ENCODE measurements at places on chromosomes 2 and 18. TPM values are rescaled to one million over a fixed set of nuclear protein-coding genes. Genes with fewer than 3 reads are reported as not detected.

DNA sequence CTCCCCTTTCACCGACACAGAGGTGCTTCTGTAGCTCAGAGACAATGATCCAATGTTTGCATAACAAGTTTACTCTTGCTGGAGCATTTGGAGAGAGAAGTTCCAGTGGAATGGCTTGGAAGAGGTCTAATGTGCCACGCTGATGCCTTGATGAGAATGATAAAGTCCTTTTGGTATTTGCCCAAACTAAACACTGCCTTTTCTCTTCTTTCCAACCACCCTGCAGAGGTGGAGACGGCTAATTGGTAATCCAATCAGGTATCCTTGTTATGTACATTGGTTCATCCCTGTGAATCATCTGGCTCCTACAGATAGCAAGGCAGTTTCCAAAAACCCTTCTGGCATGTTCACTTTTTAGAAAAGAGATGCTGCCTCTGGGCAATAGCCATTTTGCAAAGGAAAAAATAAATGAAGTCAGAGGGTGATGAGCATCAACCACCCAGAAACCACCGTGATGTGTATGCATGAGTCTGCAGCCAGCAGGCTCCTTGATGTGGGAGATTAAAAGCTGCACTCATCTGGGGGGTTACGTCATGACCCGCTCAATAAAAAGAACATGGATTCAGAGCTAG, 40.6 kb downstream of the KIAA2012 start:
- DNase-seq: no peak

- no peak for DNase-seq
These were observed 178.1 kb downstream of the CCDC85A start for GRCh38 chr2:56361844-56362243.

GRCh38 chr2:143558665-143559064, 429.4 kb downstream of the ARHGAP15 start:
- DNase-seq: no peak

DNA sequence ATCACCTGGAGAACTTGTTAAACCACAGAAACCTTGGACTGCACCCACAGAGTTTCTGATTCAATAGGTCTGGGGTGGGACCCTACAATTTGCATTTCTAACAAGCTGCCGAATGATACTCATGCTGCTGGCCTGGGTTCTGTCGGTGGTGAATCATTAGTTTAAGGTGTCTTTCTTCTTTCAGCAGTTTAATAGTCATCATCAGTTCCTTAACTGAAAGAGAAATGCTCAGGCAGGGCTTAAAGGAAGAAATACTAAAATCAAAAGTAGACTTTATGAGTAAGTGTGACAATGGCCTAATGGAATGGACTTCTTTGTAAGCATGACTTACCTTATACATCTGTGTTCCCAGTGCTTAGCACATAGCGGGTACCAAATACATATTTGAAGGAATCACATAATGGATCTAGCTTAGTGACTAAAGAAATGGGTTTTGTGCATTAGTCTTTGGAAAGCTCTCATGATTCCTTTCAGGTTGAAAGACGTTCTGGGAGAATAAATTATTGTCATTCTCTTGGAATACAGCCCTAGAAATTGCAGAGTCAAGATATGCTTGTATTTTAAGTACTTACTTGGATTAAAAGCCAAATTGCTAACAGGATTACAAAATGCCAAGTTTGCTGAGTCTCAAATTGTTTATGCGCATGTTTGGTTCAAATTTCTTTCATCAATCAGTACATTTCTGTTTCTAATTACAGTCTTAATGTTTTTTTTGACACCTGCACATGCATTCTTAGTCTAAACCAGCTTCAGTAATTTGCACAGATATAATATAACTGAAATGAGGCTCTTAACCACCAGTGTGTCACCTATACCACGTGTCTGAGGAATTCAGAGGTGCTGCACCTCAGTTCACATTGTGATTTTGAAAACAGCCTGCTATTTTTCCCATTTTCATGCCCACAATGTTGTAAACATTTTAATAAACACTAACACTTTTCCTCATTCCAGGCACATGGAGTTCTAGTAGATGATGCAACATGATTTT, 220.3 kb upstream of the NRP2 start:
- DNase-seq: no peak

Gene ABCG8
- not detected for total RNA-seq

DNA sequence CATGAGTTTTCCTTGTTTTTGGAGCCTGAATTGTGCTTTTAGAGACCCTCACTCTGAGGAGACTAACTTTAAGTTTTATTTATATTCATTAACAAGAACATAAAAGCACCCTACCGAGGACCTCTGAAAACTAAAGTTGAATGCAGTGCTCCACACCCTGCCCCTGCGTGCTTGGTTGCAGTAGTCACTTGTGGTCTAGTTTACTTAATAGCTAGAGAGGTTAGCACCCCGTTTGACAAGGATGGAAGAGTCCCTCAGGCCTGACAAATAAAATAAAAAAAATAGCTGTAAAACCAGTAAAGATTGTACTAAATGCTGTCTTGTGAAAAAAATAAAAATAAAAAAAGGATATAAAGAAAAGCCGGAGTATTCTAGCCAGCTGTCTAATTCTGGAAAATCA, 395.2 kb downstream of the MTX2 start:
- DNase-seq: no peak
